Aorta (tissue), 5 donors: ENCODE measurements at places on chromosomes 6 and 20.

- no peak for DNase-seq
Observed at GRCh38 chr20:58807801-58808200, 42.9 kb downstream of the GNAS-AS1 start.

DNA sequence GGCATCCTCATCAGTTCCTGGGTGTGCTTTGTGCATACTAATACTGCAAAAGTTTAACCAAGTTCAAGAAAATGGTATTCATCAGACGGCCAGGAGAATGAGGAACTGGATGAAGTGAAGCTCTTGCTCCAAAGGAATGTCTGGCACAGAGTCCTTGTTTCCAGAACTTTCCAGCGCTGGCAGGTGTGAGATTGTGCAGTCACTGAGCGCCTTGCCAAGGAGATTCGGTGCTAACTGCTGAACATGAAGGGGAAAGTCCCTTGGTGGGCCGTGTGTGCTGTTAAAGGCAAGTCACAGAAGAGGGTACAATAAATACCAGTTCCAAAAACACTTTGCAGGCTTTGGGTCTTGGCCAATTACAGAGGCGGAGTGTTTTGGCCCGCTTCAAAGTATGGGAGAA is 262.3 kb upstream of the SOX4 start:
- peak; percentile 53 for DNase-seq

DNA sequence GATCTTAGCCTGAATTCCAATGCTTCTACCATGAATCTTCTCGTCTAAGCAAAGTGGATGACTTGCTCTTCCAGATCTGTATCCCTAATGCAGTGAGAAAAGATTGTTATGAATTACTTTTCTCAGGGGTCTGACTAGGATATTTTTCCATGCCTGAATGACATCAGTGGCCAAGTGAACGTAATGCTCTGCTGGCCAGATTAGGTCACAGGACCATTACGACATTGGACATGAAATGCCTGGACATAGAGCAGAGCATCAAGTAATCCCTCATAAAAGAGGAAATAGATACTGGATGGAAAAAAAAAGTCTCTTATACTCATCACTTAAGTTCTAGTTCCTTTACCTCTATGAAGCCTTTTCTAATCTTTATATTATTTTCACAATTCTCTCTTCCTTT is 12.1 kb upstream of the THEMIS start:
- DNase-seq: no peak

- DNase-seq: peak; percentile 98
Observed at GRCh38 chr6:53544470-53545308, at the start of gene GCLC. Gene GCLC (minus strand): TSS chr6:53545101. CDS start chr6:53544645, 456 bp downstream.

DNA sequence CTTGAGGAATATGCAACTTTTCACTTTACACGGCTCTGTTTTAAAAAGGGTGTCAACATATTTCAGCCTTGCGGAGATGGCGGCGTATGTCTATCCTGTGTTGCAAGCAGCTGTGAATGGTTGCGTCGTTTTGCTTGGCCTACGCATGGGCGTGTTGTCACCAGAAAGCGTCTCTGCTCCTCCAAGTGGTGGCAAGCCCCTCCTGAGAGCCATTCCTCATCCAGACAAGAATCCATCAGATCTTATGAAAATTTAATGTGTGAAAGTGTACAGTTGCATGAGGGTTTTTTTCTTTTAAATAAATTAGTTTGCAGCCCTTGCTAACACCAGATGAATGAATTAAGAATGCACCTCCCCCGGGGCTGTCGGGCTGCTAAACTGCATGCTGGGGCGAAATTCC is 114.4 kb downstream of the PHACTR3 start:
- no peak for DNase-seq

GRCh38 chr6:33692760-33693158 is 18.7 kb downstream of the UQCC2 start:
- no peak for DNase-seq

DNA sequence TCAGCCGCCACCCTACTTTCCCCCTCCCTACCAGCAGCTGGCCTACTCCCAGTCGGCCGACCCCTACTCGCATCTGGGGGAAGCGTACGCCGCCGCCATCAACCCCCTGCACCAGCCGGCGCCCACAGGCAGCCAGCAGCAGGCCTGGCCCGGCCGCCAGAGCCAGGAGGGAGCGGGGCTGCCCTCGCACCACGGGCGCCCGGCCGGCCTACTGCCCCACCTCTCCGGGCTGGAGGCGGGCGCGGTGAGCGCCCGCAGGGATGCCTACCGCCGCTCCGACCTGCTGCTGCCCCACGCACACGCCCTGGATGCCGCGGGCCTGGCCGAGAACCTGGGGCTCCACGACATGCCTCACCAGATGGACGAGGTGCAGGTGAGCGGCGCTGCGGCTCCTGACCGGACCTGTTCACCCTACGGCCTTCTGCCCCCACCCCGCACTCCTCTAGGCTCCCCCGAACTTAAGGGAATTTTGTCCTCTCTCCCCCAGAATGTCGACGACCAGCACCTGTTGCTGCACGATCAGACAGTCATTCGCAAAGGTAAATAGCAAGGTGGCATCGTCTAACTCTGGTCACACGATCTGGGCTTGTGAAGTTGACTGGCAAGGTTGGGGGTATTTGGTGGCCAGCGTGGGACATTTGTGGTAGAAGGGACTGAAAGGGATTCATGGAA is 2.3 kb downstream of the TFAP2C start:
- DNase-seq: no peak

DNA sequence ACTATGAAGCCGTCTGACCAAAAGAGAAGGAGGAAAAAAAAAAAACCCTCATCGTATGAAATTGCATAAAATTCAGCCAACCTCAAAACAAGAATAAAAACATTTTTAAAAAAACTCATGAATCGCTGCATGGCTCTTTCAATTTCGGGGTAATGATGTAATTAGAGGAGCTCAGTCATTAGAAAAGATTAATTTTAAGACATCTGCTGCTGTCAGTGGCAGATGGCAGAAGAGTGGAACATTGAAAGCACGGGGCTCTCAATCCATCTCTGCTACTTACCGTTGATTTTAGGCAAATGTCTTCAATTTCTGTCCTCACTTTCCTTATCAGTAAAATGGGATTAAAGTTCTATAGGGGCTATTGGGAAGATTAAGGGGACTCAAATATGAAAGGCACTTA is 79.1 kb downstream of the EYA2 start:
- no peak for DNase-seq

GRCh38 chr6:34158876-34159275 is 13.0 kb upstream of the GRM4 start:
- peak; percentile 5 for DNase-seq

DNA sequence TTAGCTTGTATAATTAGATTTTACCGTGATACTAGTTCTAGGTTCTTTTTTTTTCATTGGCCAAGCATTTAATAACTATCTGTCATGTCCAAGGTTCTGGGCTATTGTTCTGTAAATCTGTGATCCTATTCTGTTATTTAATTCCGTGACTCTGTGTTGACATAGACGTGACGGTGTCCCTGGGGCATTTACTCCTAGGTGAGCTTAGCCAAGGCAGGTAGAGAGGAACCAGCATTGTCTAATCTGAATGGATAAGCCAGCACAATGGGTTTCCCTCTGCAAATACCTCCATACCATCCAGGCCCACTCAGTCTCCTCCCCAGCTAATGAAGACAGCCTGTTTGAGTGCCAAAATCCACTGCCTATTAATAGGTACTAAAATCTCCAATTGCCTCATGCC is 8.9 kb upstream of the CDSN start:
- no peak for DNase-seq

DNA sequence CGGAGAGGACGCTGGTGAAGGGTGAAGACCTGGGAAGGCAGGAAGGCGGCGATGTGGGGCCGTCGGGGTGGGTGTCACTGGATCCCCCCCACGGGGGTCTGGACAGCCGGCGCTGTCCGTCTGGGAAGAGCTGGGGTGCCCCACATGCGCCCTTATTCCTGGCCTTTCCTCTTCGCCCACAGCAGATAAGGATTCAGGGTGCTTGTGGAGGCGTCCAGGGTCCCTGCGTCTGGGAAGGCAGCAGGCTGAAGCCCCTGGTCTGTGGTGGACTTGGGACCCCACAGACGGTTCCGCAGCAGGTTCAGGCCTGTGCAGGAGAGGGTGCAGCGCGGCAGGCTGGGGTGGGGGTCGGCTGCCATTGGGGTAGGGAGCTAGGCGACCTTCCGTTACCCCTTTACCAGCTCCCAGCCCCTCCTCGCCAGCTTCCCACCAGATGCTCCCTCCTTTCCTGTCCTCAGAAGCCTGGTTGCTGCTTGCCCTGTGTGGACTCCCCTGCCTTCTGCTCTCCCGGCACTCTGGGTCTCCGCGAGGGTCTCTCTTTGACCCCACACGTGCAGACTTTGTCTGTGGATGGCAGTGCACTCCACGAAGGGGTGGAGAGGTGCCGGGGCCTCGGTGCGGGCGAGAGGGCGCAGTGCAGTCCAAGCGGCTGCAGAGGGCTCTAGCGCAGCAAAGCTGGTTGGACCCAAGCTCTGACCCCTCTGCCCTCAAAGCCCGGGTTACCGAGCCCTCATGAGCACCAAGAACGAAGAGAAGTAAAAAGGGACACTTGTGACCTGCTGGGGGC is 2.1 kb upstream of the GATA5 start:
- DNase-seq: no peak

DNA sequence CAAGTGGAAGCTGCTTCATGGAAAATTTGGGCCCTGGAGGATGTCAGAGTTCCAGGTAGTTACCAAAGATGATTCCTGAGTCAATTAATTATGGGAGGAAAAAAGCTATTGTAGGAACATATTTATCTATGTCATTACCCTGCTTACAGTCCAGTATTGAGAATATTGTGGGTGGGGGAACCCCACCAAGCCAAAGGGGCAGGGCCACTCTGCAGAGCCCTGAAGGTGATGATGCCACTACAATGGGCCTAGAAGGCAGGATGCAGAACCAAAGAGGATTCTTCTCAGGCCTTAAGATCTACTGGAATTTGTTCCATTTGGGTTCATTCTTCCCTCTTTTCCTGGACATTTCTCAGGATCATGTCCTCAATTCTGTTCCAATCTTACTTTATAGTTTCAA is 375.2 kb upstream of the MARCKS start:
- DNase-seq: no peak

GRCh38 chr6:12594530-12594893 is 122.1 kb upstream of the PHACTR1 start:
- no peak for DNase-seq

- no peak for DNase-seq
Observed at GRCh38 chr6:127869183-127869582, 31.7 kb downstream of the THEMIS start.
